Right ventricle myocardium inferior (tissue), 1 donor: ENCODE measurements at places on chromosomes 3 and 15.

GRCh38 chr3:143339451-143339850 lies 219.9 kb downstream of the CHST2 start:
- DNase-seq: no peak

DNA sequence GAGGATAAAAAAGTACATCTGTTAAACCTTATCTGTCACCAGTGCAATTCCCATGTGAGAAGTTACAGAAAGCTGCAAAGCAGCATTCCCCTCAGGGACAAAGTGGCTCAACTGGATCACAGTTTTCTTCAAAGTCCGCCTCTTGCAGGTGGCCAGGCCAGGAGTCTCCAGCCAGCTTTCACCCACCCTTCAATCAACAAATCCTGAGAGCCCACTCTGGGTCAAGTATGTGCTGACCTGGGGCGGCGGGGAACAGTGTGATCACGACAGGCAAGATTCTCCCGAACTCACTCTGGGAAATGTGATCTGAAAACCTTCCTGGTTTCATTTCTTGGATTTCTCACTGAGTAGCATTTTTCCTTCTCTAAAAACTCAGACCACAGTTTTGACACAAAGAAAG lies 39.2 kb downstream of the RFT1 start:
- DNase-seq: no peak

GRCh38 chr3:136836511-136837156 lies 17.7 kb downstream of the SLC35G2 start:
- no peak for DNase-seq

DNA sequence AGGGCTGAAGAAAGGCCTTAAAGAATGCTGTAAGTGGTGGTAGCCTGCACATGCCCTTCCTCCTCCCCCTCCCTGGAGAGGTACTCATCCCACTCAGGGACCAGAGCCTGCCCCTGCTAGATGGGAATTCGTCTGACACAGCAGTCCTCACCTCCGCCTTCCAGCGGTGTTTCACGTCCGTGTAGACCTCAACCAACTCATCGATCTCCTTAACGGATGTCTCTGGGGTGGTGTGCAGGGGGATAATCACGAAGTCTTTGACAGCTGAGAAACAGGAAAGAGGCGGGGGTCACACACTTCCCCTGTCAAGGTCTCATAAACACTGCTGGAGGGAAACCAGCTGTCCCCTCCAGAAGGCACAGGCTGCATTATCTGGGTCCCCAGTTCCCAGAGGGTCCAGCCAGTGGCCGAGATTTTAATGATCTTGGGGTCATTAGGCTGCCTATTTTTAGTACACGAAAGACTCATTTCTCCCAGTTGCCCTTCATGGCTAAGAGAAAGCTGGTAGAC lies 9.9 kb downstream of the DNASE1L3 start:
- no peak for DNase-seq

DNA sequence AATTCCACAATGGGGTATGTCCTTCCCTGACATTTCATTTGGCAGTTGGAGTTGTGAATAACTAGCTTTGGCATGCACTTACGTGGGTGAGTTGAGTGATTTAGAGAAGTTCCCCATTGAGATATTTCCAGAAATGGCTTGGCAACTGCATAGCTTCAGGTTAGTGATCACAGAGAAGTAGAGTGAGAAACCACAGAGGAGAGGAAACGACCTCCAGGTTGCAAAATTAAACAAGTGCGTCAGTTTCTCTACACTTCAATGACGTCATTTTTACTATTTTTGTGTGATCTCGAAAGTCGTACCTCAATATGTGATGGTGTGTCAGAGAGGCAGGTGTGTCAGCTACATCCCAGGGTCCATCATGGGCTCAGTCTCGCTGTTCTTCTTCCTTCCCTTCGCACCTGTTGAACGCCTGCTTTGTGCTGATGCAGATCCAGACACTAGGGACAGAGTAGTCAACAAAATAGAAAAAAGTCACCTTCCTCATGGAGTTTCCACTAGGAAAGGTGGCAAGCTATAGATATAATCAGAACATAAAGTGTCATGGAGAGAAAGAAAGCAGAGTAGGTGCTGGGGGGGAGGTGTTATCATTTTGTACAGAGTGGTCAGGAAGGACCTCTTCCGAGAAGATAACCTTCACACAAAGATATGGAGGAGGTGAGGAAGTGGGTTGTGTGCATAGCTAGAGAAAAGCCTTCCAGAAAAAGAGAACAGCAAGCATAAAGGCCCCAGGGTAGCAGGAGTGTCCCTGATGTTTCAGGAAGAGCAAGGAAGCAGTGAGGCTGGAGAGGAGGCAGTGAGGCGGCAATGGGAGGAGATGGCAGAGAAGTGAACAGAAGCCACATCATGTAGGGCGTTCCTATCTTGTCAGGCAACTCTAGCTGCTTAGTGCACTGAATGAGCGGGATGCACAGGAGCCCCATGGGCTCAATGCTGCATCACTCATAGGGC lies 75.6 kb downstream of the MCTP2 start:
- no peak for DNase-seq

GRCh38 chr15:29046977-29047376 lies 161.2 kb downstream of the APBA2 start:
- no peak for DNase-seq

GRCh38 chr3:132416807-132417694 lies at the start of gene DNAJC13:
Gene DNAJC13 (plus strand): TSS chr3:132417502. CDS start chr3:132434551, 17,049 bp downstream.
- peak; percentile 97 for DNase-seq

DNA sequence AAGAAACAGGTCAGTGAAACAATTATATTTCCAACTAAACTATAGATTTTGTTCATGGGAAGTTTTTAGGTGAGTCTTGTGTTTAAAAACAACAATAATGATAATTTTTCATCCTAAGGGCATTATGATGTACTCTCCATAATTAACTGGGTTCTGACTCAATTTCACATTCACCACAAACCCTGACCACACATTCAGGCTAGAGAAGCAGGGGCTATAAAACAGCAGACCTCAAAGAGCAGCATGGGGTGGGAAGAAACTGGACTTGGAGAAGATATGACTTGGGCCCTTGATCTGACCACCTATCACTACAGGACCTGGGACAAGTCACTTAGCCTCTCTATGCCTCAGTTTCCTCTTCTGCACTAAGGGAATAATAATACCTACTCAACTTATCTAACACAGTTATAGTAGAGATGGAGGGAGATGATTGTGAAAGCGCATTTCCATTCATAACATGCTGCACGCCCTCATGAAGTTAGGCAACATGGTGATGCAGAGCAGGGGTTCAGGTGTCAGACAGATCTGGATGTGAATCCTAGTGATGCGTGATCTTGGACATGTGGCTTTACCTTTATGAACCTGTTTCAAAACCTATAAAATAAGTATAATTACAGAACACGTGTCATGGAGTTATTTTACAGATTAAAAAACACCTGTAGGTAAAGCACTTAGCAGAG lies 63.0 kb upstream of the ACP3 start:
- no peak for DNase-seq
